Adipocyte (in vitro differentiated cells): ENCODE measurements at places on chromosomes 2 and 18.

DNA sequence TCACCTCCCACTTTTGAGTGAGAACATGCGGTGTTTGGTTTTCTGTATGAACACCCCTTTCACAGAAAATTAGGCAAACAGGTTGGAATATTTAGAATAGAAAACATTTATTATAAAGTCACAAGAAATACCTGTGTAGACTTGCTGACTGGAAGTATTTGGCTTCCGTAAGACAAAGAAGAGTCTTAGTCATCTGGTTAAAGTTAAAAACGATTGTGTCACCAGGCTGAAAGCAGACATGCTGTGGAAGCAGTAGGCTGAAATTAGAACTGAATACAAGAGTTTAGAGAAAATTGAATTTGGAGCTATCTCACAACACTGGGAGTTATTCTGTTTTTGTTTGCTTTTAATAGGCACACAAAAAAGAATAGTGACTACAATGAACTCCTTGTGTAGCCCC, 16.2 kb upstream of the CLASP1 start:
- DNase-seq, result no peak

DNA sequence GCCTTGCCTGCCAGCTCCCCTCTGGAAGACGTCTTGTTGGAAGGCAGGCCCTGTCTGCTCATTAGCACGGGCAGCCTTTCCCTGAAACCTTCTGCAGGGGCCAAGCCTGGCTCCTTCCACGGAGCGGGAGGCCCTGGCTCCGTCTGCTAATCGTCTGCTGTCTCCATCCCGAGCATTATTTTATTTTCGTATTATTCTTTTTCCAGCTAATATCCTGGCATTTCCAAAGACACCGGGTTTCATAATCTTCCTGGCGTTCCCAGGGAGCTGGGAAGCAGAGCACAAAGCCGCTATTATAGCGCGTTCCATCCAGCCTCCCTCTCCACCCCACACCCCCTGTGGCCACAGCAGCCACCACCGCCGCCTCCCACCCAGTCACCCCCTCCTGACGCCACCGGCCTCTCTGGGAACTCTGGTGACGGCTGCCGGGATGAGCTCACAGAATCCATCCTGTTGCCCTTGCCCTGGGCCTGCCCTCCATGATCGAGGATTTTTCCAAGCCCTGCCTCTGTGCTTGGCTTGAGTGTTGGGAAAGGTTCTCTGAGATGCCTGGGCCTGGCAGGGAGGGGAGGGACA, 125.5 kb downstream of the DYSF start:
- DNase-seq, result no peak

DNA sequence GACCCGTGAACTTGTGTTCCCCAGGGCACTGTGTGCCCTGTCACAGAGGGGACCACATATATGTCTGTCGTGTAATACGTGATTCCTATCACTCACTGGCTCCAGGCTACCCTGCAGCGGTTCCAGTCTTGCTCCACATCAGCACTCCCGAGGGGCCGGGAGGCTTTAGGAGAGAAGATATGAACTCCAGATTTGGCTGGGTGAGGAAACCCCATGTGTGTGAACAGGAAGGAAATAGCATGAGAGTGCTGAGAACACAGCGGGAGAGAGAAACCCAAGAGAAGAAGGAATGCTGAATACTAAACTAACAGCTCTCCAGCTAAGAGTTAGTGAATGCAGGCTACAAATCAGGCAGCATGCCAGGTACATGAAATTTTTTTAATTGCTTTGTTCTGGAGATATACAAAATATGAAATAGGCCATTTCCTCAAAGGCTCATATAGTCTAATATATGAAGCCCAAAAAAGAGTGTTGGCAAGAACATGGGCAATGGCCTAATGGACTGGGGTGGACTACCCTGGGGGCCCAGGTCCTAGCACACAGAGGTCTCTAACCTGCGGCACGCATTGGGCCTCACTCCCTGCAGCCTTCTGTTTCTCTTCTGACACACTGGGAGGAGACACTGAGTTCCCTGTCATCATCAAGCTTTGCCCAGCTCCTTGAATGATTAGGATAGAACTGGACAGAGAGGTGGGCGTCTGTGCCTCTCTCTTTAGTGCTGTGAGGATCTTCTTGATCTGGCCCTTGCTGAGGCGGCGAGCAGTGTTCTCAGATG, 372.8 kb upstream of the RAB6C start:
- no peak for DNase-seq

DNA sequence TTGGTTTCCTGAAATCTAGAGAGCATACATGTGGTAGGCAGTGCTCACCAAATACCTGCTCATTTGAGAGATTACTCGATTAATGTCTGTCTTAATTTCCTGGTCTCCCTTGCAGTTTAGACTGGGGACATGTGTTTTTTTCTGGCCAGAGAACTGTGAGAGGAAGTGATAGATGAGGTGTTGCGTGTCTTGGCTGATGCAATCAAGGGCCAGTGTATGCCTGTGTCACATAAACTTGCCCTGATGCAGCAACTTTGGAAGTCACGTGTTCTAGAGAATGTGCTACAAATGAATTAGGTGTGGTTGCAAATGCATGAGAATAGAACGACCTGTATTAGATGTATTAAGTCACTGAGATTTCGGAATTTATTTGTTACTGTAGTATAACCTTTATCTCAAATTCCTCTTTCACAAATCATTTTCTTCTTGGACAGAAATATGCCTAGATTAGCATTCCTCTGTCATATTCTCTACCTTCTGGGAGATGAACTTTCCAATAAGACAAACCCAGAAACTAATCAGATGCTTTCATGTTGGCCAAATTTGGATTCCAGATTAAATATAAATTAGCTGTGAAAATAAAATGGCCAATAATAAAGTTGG, 9.9 kb upstream of the IL1A start:
- peak; percentile 35 for DNase-seq

DNA sequence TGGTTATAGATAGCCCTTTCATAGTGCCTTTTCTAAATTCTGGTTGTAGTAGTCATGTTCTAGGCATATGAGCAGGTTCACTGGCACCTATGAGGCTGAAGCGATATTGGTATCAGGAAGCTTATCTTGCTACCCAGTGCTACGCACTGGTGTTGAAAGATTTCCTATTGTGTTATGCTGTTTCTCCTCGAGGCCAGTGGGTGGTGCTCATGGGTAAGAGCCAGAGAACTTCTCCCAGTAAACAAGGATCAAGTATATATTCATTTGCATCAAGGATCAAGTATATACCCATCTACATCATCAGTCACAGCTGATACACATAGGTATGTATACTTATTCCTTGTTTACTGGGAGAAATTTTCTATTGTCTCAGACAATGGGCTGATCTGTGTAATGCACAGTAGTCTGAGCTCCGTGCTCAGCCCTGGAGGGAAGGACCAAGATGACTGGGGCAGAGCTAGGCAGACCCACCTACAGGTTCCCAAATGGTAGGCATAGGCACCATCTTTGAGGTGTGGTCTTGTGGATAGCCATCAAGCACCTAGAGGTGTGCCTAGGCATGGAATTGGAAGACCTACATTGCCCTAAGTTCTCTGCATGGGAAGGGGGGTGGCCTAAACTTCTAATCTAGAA, 101.2 kb upstream of the GALNT13 start:
- DNase-seq, result no peak

GRCh38 chr2:74583504-74583903, 29.0 kb downstream of the DOK1 start:
- DNase-seq, result peak; percentile 72

- no peak for DNase-seq
Observed at GRCh38 chr2:144595279-144595678, 75.4 kb upstream of the ZEB2 start.

DNA sequence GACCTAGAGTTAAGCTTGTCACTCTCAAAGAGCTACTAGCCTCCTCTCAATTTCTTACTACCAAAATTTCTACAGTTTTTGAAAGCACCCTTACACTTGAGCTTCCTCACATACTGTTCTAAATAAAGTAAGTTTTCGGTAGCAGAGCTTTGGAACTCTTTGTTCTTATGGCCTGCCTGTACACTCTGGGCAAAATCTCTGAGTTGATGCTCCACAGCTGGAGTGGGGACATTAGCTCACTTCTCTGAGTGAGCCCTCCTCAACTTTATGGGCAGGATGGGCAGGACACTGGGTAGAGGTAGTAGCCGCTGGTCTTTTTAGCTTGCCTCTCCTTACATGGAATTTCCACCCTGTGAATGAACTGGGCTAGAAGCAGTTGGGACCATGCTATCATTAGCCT, 127.8 kb downstream of the FAM210A start:
- DNase-seq, result no peak

GRCh38 chr18:63753676-63754075, 21.5 kb upstream of the SERPINB7 start:
- DNase-seq, result no peak

DNA sequence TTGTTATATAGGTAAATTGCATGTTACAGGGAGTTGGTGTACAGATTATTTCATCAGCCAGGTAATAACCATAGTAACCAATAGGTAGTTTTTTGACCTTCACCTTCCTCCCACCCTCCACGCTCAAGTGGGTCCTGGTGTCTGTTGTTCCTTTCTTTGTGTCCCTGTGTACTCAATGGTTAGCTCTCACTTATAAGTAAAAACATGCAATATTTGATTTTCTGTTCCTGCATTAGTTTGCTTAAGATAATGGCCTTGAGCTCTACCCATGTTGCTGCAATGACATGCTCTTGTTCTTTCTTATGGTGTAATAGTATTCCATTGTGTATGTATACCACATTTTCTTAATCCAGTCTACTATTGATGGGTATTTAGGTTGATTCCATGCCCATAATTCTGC, 233.7 kb upstream of the EPC2 start:
- no peak for DNase-seq

DNA sequence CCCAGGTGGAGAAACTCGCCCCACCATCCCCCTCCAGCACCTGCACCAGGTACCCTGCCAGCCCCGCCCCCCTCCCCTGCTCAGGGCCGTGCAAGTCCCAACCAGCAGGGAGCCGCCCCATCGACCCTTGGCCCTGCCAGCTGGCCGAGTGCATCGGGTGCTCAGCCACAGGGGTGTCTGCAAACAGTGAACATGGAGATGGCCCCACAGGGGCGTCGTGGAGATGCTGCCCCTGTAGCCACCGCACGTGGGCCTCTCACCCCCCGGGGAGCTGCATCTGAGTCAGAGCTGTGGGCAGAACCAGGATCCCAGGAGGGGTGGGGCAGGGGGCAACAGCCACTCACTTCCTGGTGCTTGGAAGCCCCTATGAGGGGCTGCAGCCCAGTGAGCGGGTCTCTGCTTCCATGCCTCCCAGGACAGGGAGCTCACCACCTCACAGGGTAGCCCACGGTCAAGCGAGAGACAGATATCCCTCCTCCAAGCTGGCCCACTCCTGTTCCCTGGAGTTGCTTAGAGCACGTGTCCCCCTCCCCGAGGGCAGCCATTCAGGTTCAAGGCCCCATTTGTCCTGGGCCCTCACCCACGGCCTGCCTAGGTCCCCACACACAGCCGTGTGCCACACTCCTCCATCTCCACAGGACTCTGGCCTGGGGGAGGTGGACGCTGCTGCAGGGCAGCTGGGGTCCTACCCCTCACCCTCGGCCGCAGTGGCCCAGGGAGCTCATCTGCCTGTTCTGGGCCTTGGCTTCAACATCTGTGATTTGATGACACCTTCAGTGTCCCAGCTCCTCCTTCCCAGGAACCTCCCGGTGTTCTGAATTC, 1.1 kb upstream of the MAB21L4 start:
- no peak for DNase-seq

GRCh38 chr18:59054496-59055287, 85.0 kb upstream of the SEC11C start:
- no peak for DNase-seq

- DNase-seq, result no peak
Observed at GRCh38 chr18:31659576-31660177, 24.7 kb downstream of the B4GALT6 start.

DNA sequence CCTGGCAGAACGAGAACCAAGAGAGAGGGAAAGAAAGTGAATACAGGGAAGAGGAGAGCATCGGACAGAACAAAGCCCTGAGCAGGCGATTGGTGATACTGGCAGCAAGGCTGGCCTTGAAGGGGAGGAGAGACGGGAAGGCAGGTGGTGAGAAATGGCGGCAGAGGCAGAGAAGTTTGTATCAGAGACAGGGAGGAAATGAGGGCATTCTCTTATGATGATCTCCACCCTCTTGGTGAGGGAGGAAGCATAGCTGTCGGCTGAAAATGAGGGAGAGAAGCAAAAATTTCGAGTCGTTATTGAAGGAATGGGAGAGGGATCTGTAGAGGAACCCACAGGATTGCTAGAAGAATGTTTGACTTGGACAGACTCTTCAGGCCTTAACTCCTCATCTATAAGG, 80.6 kb downstream of the CLIP4 start:
- no peak for DNase-seq

GRCh38 chr2:214103276-214104001, 307.4 kb upstream of the VWC2L start:
- peak; percentile 27 for DNase-seq

GRCh38 chr18:27546991-27547390, 361.9 kb upstream of the CHST9 start:
- DNase-seq, result no peak

GRCh38 chr2:60353406-60353800, 200.1 kb downstream of the BCL11A start:
- no peak for DNase-seq

DNA sequence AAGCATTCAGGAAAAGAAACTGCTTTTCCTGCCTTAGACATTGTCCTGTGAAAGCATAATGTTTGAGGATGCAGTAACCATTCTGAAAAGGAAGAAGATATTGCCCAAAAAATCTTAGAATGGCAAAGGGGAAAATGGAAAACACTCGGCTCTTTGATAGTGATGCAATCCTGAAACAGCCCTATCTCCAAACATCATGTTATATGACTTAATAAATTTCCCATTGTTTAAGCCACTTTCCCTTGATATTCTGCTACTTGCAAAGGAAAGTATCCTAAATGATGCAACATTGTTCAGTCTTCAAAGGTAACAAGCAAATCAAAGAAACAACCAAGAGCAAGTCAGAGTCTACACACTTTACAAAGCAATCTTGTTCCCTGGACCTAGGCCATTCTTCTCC, 78.5 kb downstream of the EXOC6B start:
- DNase-seq, result no peak

GRCh38 chr2:128395640-128396499, 77.2 kb upstream of the HS6ST1 start:
- DNase-seq, result no peak

- peak; percentile 6 for DNase-seq
Observed at GRCh38 chr2:158079672-158080071, 22.0 kb upstream of the UPP2 start.

DNA sequence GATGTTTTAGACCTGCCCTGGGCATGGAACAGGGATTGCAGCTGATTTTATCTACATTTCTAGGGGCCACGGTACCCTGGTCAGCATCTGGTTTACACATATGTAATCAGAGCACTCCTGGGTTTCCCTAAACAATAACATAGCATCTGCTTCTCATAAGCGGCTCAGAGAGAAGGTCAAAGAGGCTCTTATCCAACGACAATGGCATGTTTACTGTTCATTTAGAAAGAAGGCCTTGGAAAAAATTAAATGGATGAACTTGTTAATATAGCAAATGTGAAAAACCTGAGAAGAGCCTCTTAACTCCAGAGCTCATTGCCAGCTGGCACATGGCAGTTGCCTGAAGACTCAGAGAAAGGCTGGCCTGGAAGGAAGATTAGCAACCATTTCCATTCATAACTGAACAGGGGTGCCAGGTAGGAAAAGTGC, 202.8 kb upstream of the THUMPD2 start:
- peak; percentile 74 for DNase-seq
